ENCODE measurements at places on chromosomes 2 and 18.

GRCh38 chr2:180656455-180656847 lies 324.0 kb upstream of the UBE2E3 start:
- DNase-seq: no peak

- DNase-seq: no peak
Observed at GRCh38 chr2:113757138-113757657, 756 bp upstream of the SLC35F5 start.

DNA sequence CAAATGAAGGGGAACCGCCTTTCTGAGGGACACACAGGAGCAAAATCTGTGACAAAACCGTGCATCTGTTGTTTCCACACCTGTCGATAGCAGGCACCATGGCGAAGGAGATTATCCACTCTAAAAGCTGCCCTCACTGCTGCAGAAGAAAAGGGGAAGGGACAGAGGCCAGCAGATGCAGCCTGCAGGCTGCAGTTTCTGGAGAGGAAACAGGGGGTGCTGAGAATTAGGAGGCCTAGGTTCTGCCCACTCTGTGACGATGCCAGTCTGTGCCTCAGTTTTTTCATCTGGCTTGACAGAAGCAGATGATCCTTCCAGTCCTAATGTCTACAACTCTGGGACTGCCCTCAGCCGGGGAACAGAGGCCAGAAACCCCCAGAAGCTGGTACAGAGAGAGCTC lies 17.7 kb downstream of the PAX8 start:
- DNase-seq: no peak

DNA sequence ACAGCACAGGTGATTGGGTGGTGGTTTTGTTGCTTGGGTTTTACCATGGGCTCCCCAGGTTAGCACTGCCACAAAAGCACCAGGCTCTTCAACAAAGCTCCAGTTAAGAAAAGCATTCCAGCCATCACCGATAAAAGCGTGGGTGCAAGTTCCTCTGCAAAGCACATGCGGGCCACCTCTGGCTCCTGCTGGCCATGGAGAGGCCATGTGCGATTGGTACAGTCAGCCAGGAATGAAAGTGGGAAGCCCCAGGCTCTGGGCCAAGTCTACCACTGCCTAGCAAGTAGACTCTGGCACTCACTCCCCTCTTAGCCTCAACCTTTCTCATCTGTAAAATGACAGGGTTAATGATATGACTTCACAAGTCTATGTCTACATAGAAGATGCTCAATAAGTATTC lies 36.0 kb downstream of the BCL11A start:
- no peak for DNase-seq

DNA sequence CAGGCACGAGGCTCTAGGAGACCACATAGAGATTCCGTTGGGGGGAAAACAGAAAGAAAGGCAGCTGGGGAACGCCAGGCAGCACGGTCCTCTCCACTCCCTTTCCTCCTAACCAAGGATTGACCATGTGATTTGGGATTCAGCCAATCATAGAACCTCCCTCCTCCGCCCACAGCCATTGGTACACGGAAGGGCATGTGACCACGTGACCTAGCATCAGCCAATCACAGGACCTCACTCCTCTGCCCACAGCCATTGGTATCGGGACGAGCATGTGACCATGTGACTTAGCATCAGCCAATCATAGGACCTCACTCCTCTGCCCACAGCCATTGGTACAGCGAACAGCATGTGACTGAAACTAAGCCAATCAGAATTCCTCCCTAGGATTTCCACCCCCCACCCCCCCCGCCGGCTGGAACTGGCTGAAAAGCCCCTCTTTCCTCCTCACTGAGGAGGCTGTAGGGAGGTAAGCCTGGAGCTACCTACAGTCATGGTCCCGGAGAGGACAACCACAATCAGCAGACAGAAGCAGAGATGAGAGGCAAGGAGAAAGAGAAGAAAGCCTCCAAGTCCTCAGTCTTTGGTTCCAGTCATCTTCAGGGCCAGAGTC lies 7.6 kb downstream of the SERPINE2 start:
- DNase-seq: no peak

- DNase-seq: no peak
Observed at GRCh38 chr2:139867601-139868226, 1087.5 kb upstream of the NXPH2 start.

DNA sequence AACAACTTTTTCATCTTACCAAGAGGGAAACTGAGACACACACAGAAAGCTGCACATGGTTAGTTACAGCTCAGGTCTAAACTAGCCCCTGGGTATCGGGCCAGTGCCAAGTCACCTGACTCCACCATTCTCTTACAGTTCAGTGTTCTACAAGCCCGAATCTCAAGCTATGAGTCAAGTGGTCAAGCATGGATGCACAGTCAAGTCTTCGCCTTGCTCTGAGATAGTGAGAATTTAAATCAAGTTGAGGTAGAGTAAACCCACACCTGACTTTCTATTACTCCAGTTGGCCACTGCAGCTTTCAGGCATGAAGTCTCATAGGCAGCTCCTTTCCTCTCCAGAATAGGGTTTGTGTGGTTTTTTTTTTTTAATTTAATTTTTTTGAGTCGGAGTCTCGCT lies 34.5 kb upstream of the ARL5A start:
- no peak for DNase-seq

- no peak for DNase-seq
Observed at GRCh38 chr2:43300781-43301583, 74.6 kb upstream of the ZFP36L2 start.

GRCh38 chr2:178485356-178485755 lies 5.1 kb downstream of the PLEKHA3 start:
- DNase-seq: no peak

- DNase-seq: no peak
Observed at GRCh38 chr2:45626387-45627221, 15.5 kb upstream of the SRBD1 start.

- no peak for DNase-seq
Observed at GRCh38 chr2:120675460-120676130, 60.1 kb upstream of the GLI2 start.

DNA sequence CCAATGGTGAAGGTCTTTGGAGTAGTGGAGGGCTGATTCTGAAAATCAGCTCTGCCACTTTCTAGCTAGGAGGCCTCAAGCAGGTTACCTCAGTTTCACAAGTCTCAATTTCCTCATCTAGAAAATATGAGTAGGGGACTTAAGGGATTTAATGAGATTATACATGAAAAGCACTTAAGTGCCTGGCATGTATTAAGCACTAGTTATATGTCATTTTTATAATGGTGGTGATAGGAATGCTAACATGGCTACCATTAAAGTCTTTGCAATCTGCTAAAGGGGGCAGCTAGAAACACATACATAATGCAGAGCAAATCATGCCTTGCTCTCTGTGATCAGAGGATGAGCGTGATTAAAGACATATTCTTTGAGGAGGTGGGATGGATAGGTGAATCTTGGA lies 640.9 kb upstream of the ZEB2 start:
- no peak for DNase-seq

DNA sequence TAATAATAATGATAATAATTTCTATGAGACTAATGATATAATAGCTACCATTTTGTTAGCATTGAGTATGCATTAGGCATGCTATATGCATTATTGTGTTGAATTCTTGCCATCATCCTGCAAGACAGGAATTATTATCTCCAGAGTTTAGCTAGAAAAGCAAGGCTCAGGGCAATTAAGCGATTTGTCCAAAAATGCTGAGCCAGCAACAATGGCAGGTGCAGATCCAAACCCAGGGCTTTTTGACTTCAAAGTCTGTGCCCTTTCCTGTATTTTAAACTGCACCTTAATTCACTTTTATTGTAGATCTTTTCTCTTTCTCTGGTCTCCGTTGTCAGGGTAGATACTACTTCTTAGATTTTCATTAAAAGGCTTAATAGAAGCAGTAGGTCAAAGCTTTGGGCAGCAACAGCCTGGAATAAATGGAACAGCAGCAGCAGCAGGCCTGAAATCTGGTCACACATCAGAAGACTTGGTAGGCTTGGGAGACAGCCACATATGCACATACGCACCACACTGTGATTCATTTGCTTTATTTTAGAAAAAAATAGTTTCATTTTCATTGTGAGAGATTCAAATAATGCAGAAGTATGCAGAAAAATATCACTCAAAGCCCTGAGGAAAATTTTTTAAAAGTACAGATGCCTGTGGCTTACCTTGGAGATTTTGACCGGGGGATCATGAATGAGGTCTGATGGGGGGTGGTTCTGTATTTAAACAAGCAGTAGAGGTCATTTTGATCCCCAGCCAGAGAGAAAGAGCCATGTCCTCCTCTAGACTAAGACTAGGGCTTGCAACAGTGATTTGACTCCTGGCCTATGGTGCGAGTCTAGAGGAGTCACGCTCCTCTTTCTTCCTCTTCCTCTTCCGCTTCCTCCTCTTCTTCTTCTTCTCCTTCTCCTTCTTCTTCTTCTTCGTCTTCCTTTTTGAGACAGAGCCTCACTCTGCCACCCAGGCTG lies 455.7 kb downstream of the TSN start:
- DNase-seq: no peak

GRCh38 chr2:8709611-8710010 lies 27.8 kb downstream of the ID2 start:
- DNase-seq: no peak

GRCh38 chr2:58923869-58924268 lies 682.7 kb upstream of the FANCL start:
- DNase-seq: no peak

DNA sequence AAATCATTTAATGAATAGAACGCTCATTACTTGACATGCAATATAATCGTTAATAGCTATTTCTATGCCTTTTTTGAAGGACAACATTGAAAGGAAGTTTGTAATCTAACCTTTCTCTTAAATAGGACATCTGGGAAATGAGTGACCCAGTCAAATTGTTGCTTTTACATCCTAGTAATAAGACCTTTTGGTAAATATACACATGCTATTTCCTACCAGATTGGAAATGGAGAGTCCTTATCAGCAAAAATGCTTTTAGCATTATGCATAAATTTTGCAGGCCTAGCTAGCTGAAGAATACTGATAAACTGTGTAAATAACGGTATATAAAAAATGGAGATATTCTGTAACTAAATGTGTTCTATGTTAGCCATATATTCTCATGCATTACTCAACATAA lies 567.3 kb upstream of the DSEL start:
- DNase-seq: no peak

- no peak for DNase-seq
Observed at GRCh38 chr18:37476182-37476581, 89.4 kb downstream of the CELF4 start.

DNA sequence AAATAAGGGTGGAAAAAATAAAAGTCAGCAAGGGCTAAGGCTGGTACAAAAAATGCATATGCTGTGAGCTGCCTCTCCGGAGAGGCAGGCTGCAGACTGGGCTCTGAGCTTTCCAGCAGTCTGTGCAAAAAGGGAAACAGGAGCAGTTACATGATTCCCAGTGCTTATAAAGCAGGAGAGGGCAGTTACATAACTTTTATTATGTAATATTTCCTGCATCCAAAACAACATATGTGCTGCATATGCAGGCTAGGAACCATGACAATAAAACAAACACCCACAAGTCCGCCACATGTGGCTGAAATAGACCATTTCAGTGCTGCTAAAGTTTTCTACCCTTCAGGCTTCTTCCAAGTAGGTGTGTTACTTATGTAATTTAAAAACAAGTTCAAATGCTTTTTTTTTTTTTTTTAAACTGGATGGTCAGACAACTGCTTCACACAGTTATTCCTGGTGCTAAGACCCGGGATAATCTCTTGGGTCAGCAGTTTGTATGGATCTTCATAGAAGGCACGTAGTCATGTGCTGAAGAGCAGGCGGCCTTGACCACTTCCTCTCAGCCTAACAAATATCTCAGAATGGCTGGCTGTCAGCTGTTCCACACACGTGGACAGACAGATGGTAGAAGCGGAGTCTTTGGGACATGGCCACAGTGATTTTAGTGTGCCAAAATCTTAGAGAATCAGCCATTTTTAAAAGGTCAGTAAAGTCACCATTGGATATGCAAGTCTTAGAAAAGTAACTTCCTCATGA lies 43.5 kb downstream of the ARMC9 start:
- no peak for DNase-seq

DNA sequence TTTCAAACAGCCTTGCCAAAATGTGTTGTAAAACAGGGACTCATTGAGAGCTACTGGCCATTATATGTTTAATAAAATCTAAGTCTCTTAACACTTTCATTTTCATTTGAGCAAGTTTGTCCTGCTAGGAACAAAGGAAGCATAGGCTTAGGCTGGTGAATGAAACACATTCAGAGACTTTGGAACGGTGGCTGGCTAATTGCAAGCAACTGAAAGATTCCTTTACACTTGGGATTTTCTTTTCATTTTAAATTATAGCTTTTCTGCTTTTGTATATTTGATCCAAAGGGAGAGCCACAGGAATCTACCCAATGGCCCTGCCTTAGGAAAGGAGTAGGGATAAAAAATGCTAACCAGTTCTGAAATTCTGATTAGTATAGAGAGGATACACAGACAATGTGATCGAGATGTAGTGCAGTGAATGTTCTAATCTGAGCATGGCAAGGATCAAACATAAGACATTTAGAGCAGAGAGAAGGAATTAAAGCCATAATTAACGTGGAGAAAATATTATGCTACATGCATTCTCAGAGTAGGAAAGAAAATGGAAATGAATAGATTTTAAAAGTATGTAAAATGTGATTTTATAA lies 911.4 kb upstream of the SLC39A10 start:
- DNase-seq: no peak

DNA sequence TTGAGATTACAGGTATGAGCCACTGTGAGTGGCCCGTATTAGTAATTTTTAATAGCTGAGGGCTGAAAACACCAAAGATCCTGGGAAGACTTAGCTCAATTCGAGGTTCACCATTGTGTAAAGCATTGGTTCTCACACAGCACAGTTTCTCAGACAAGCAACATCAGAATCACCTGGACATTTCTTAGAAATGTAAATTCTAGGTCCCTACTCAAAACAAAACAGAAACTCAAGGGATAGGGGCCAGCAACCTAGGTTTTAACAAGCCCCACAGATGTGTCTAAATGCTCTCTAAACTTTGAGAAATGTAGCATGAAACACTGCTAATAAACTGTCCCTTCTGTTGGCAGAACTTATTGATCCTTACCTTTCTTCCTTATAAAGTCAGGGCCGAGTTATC lies 681.2 kb downstream of the RNF144A start:
- no peak for DNase-seq

- DNase-seq: no peak
Observed at GRCh38 chr2:39734445-39734844, 44.6 kb downstream of the THUMPD2 start.
